ENCODE measurements at places on chromosomes 6 and 20.

GRCh38 chr6:11688425-11688709 lies 90.2 kb downstream of the ADTRP start:
- no peak for DNase-seq

DNA sequence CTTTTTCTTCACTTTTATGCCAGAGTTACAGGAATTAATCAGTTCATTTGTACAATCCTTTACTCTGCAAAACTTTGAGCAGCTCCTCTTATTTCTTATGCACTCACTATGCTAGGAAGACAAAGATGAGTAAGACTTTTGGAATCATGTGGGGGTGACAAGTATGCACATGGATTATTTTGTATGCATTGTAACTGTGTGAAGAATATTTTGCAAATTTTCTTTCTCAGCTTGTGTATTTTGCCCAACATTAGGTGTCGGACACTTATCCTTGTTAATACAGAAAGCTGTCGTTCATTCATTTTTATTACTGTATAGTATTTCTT lies 88.6 kb downstream of the PPP1R14C start:
- no peak for DNase-seq

DNA sequence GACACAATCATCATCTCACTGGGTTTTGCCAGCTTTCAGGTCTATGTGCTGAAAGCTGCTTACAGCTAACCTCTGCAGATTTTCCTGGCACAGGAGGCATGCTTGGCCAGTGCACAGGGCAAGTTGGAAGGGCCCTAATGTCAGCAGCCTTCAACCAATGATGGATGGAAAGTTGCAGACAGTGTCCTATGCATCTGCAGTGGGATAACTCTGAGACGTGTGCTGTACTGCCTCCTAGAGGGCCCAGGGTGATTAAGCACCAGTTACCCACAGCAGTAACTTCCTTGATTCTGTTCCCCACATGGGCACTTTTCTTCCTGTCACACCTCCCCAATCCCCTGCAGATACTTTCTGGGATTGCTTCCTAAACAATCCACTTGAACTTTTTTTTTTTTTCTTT lies 38.6 kb downstream of the OVOL2 start:
- no peak for DNase-seq

DNA sequence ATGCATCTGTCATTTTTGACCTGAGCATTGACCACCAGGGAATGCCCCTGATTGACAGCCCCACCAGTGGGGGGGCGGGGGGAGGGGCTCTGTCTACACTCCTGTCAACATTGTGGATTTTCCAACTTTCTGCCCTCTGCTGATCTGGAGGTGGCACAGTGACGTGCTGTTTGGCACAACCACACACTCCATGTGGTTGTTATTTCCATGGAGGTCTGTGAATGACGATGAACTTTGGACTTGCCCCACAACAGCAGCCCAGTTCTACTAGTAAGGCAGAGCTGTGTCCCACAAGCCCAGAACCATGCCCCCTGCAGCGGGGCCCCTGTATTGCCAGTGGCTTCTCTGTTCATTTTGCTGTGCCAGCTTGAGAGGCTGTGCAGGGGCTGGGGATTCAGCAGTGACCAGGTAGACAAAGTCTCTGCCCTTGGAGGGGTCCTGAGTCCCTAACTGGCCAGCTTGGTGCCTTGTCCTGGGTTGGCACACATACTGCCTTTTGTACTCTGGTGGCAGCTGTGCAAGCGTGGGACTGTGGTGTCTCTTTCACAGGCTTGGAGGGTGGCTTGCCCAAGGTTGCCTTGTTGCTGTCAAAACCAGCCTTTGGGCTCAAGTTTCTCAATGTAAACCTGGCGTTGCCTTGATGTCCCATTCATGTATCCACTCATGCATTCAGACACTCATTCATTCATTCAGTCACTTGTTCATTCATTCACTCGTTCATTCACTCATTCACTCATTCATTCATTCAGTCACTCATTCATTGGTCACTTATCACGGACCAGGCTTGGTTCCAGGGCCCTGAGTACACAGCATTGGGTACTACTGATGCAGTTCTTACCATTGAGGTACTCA lies 108.5 kb downstream of the SYCP2 start:
- no peak for DNase-seq

DNA sequence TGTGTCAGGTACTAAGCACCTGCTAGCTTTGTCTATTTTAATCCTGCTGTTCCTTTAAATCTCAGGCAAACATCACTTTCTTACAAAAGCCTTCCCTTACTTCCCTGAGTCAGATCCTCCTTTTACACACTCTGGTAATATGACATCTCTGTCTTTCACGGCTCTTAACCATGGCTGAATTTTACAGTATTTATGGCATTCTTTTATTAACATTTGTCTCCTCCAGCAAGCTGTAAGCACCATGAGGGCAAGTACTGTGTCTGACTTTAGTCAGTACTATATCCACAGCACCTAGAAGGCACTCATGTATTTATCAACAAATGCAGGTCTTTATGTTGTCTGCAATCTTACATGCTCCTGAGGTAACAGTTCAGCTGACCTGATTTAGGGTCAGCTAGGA lies 33.7 kb upstream of the HBS1L start:
- DNase-seq, result no peak

DNA sequence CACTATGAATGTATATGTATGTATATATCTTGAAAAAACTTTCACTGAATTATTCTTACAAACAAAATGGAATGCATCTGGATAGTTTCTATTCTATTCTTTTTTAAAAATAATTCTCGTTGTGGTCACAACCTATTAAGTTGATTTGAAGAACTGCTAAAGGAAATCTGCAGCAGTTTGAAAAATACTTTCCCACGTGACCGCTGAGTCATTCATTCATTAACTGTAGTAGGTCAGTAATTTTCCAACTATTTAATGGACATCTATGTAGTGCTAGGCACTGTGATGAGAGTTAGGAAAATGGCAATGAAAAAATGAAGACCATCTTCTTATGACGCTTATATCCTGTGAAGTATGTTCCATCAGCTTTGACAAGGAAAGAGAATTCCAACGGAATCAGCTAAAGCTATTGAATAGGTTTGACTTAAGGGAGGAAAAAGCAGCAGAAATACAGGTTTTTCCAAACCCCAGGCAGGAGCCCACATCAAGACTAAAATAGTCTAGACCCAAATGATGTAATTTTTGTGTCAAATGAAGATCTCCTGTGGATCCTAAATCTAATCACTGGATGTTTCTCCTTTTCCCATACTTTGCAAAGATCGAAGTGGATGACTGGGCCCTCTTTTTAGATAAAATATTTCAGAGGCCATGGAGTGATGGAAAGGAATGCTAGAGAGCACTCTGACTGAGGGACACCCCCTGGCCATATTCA lies 4.1 kb upstream of the EFHC1 start:
- peak; percentile 31 for DNase-seq

GRCh38 chr20:57663241-57663640 lies 43.0 kb upstream of the ZBP1 start:
- DNase-seq, result no peak

DNA sequence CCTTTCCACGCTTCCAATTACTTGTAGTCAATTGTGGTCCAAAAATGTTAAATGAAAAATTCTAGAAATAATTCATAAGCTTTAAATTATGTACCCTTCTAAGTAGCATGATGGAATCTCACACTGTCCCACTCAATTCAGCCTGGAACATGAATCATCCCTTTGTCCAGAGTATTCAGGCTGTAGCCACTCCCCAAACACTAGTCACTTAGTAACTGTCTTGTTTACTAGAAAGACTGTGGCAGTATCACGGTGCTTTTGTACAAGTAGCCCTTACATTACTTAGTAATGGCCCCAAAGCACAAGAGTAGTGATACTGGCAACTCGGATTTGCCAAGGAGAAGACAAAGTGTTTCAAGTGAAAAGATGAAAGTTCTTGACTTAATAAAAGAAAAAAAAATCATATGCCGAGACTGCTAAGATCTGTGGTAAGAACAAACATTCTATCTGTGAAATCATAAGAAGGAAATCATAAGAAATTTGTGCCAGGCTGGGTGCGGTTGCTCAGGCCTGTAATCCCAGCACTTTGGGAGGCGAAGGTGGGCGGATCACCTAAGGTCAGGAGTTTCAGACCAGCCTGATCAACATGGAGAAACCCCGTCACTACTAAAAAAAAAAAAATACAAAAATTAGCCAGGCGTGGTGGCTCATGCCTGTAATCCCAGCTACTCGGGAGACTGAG lies 168.5 kb upstream of the SIM1 start:
- DNase-seq, result peak; percentile 86

DNA sequence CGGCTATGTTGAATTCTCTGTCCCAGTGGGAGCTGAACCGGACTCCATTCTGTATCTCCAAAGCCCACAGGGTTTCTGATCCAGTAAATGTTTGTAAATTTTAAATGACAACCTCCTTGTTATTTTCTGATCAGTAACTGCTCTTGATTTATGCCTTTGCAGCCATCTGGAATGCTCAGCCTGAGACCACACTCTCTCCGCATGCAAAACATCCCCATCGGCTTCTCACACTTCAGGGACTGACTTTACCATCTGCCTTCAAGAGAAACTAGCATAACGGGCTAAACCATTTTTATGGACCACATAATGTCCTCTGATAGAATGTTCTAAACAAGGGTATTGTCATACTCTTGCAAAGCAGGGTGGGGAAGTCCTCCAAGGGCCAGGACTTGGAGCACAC lies 94.5 kb upstream of the FOXQ1 start:
- DNase-seq, result no peak

GRCh38 chr6:23349521-23350147 lies 776.4 kb upstream of the NRSN1 start:
- DNase-seq, result peak; percentile 82

DNA sequence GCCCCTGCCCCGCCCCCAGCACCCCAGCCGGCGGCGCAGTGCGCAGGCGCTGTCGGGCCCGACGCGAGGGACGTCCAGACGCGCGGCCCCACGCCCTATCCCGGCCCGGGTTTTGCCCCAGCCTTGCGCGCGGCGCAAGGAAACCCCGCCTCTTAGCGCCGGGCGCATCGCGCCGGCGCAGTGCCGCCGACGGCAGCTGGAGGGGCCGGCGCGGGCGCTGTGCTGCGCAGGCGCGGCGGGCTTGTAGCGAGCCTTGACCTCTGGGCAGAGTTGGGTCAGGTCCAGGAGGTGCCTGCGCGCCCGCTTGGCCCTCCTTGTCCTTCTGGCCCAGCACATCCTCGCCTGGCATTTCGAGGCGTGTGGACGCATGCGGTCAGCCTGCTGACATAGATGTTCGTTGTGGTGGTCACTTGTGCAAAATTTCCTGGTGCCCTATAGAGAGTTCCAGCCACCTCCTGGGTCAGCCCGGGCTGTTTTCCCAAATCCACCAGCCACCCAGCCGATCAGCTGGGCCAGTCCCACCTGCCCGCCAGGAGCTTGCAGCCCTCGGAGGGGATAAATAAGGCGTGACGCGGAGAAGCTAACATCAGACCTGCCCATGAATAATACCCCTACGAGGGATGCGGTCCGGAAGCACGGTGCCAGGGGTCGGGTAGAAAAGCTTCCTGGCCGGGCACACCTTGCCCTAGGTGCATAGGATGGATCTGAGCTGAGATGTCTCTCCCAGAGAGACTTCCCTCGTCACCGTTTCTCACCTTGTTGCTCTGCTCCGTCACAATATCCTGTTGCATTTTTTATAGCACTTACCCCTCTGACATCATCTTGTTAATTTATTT lies 428 bp upstream of the PRELID3B start:
- DNase-seq, result peak; percentile 92

DNA sequence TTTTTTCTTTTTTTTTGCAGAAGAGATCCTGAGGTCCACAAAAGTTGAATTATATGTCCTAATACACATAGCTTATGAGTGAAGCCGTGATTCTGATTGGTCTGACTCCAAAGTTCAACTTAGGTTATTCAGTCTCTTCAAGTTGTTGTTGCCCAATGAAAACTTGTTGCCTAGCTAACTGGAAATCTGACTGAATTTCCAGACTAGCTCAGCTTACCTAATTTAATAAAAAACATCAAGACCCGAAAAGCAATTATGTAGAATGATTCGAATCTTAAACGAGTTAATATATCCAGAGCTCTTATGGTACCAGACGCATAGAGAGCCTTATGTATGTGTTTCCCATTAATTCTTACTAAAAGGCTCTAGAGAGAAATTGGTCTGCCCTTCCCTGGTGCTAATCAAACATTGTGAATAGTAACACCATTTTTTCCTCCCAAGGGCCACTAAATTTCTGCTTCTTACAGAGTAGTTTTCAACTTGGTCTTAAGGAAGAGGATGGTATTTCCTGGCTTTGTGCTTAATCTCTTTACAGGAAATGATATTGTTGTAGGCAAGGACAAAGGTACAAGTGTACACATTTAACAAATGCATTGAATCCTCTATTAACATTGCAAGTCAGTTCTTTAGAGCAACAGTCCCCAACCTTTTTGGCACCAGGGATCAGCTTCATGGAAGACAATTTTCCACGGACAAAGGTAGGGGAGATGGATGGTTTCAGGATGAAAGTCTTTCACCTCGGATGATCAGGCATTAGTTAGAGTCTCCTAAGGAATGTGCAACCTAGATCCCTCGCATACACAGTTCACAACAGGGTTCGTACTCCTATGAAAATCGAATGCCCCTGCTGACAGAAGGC lies 107.9 kb downstream of the TSHZ2 start:
- DNase-seq, result no peak

DNA sequence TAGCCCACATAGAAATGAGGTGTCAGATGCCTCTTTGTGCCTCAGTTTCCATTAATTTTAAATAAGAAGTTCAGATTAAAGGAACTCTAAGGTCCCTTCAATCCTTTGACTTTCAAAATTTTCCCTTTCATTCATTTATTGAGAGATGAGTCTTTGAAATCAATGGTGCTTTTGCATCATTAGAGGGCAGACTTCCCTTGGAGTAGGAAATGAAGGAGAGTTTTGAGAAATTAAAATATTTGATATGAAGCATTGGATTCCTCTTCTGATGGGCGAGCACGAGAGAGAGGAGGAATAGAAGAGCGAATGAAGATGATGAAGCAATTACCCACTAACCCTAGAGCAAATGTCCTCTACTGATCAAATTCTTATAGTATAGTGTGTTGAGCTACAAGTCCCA lies 105.7 kb downstream of the EDN1 start:
- DNase-seq, result peak; percentile 36

- no peak for DNase-seq
Observed at GRCh38 chr6:54897462-54898189, 51.1 kb downstream of the FAM83B start.

- DNase-seq, result no peak
Observed at GRCh38 chr6:167687116-167687725, 139.5 kb upstream of the AFDN start.

GRCh38 chr6:33276864-33277662 lies at the start of gene B3GALT4:
Gene B3GALT4, plus strand, starts transcription at chr6:33277123. Its CDS starts 297 bp downstream, at chr6:33277420.
- peak; percentile 69 for DNase-seq

DNA sequence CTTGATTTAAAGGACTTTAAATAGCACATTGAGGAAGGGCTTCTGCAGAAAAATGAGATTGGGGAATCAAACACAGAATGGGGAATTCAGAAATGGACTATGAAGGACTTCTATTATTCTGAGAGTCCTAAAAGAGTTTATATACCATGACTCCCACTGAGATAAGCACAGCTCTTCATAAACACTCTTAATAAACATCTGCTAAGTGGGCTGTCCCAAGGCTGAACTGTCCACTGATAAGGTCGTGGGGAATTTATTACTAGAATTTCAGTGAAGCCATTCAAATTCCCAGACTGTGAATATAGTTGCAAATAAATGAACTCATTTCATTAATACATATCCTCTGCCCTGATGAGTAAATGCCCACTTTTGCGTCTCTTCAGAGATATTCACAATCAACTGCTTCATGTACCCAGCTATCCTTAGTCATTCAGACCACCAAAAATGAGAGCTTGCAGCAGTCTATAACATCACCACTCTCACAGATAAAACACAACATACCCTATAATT lies 468.2 kb upstream of the RUNX2 start:
- no peak for DNase-seq
